ENCODE measurements at places on chromosomes 6 and 20.

- DNase-seq: no peak
Observed at GRCh38 chr6:134057478-134057877, 5.1 kb upstream of the SLC2A12 start.

- no peak for DNase-seq
Observed at GRCh38 chr6:137780447-137781034, 86.5 kb upstream of the TNFAIP3 start.

- no peak for DNase-seq
Observed at GRCh38 chr20:52439375-52439774, 247.8 kb upstream of the ZFP64 start.

DNA sequence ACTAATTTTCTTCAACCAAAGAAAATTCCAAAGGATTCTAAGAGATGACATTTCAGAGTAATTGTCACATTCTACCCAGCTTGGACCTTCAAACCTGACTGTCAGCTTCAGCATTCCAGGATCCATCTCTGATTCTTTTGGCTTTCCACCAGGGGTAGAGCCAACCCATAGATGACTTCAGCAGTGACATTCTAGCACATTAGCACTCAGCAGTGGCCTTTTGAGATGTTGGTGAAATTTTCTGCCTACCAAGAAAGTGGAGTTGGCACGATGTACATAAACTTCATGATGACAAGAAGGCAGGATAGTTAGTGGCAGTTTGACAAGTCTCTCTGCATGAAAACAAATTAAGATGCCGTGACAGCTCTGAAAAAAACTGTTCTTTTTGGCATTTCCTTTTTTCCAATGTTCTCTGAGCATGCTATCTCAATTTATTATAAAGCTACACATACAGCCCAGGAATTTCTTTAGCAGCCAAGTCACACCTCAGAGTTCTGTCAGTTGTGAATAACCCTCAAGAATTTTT is 466.5 kb upstream of the RNF217 start:
- no peak for DNase-seq

DNA sequence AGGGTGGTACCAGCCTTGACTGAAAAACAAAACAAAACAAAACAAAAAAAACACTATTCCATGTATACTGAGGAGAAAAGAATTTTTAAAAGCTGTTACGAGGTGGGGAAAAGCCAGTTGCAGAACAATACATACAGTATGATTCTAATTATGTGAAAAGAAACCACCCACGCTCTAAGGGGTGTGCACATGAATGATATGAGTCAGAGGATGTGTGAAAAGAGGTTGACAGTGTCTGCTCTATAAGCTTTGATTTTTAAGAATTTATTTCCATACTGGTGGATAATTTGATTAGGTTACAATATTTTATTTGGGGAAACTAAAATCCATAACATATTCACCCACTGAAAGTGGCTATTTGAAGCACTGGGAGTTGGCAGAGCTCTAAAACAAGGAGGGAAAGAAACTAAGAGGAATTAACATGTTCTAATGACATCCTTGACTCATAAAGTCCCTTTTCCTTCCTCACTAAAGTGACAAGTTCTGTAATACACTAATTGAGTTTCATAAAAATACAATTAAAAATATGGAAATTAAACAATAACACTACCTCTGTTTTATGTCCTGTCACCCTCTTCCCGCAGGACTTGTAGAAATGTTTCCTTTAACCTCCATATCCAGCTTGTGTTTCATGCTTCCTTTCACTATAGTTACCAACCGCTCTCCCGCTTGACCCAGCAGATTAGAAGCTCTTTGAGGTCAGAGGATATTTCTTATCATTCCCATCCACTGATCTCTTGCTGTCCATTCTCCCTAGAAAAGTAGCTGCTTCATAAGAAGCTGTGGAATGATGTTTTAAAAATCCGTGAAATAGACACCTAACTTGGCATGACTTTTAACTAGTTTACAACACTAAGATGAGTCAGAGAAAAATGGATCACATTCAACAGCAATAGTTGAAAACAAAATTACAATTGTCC is 118.6 kb upstream of the CCDC28A start:
- no peak for DNase-seq

DNA sequence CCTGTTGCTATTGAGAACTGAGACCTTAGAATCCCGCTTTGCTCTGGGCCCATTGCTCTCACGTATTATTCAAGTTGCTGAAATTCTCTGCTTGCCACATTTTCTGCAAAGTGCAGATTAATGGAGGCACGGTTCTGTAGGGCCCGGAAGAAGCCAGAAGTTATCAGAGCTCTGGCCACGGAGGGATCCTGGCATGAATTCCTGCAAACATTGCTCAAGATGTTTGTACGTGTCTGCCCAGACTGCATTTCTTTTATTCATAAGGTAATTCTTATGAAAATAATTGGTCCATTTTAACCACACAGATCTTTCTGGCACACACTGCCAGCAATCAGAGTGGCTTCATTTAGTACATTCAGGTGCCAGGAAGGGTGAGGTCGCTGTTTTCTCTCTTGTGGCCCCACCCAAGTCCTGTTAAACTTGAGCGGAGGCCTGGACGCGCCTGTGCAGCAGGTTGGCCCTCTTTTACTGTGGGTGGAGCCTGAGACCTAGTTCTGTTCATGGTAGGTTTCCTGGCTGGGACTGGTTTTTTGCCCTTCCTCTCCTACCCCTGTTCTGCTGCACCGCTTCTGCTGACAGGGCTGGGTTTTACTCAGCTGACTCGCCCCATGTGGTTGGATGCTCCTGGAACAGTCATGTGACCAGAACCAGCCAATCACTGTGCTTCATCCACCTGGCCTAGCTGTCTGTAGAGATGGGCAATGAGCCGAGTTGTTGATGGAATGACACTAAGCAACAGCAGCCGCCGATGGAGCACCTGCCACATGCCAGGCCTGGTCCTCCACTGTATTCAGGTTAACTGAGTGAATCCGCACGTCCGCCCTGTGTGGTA is 230.2 kb downstream of the CDH4 start:
- no peak for DNase-seq

DNA sequence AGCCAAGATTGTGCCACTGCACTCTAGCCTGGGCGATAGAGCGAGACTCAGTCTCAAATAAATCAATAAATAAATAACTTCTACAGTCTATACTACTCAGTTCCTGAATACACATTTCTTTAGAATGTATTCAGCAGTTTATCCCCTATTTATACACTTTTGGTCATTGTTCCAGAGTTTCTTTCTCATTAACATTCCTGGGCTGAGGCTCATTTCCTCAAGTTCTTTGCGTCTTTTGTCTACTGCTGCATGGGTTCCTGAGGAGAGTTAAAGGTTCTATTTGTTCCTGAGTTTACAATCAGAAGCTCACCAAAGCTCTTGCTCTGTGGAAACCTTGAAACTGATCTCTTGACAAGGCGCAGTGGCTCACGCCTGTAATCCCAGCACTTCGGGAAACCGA is 37.7 kb upstream of the SASH1 start:
- DNase-seq: no peak

- DNase-seq: no peak
Observed at GRCh38 chr6:99960027-99960426, 34.0 kb downstream of the MCHR2 start.

DNA sequence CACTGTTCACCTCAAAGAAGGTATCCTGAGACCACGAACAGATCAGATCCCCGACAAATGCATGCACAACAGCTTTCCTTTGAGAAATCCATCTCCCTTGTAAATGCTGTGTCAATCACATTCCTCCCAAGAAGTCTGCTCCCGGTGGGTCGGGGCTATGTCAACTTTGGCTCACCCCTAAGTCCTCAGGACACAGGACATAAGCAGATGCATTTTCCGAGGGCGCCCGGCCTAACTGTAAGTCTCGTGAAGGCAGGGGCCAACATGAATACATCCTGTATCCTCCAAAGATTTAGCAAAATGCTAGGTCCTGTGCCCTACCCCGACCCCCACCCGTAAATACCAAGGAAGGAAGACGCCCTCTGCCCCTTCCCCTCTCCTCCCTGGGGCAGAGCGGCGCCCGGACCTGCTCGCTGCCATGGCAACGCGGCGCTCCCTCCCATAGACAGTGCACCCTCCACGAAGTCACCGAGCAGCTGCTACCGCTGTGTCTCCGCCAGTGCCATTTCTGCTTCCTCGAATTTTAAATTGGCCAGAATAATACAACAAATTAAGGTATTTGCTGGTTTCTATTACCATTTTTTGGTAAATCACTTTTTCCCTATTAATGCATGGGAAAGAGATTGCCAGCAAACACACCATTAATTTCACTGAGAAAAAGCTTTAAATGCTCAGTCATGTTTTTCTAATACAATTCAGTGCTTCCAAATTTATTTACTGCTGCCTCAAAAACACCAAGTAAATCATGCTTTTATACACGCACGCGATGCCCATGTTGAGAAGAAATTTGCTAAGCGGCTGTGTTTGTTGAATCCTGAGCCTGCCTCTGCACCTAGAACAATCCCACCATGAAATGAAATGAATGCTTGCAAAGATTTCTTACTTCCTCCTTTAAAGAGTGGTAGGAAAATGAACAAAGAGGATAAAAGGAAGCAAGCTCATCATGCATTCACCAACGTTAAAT is 100.6 kb downstream of the PCSK2 start:
- DNase-seq: no peak

- no peak for DNase-seq
Observed at GRCh38 chr6:49541936-49542335, 8.5 kb upstream of the C6orf141 start.

- no peak for DNase-seq
Observed at GRCh38 chr6:99236010-99236409, 113.5 kb downstream of the FAXC start.

Data from NCI-H2081 treated with DMSO at 0.1 percent for 48 hours (cell line).